ENCODE measurements at places on chromosomes 3 and 15. TPM values are rescaled to one million over a fixed set of nuclear protein-coding genes. Genes with fewer than 3 reads are reported as not detected.

Gene MUSTN1
- total RNA-seq = 2.8 TPM

Gene CSPG4
- total RNA-seq = not detected

Gene TTLL13
- total RNA-seq = 1.3 TPM

Gene GLCE
- 5.0 TPM for total RNA-seq

Gene SLC22A13
- total RNA-seq = 1.5 TPM

Gene GRK7
- total RNA-seq = not detected

Gene TFRC
- total RNA-seq = 800 TPM

Gene SCAANT1
- 2.4 TPM for total RNA-seq

Gene SST
- not detected for total RNA-seq

Gene TF
- total RNA-seq = 1.9 TPM

Gene TAGLN3
- 0.56 TPM for total RNA-seq

Gene FBLN2
- total RNA-seq = 0.19 TPM

Gene PPARG
- 1.5 TPM for total RNA-seq

Gene SEC62
- total RNA-seq = 64.1 TPM

Gene DUOX1
- 0.42 TPM for total RNA-seq

Gene C3orf85
- not detected for total RNA-seq

Gene NAALADL2
- not detected for total RNA-seq

Gene ALDH1L1
- 0.24 TPM for total RNA-seq

Gene C2CD4B
- total RNA-seq = 0.76 TPM

Gene POU1F1
- not detected for total RNA-seq

Gene CD86
- 4.4 TPM for total RNA-seq

Gene BNIP2
- total RNA-seq = 59.2 TPM

Gene SYNPR
- total RNA-seq = not detected

Gene GP5
- 1.4 TPM for total RNA-seq

Gene ATP13A4
- 2.7 TPM for total RNA-seq

Gene MAPKBP1
- total RNA-seq = 45.5 TPM

Gene NXPE3
- total RNA-seq = 13.9 TPM

Gene LSAMP
- not detected for total RNA-seq

Gene EPB42
- total RNA-seq = not detected

Gene DPH3
- 10.0 TPM for total RNA-seq

Gene CSTA
- not detected for total RNA-seq

Gene SLC12A1
- not detected for total RNA-seq

Gene MYO5C
- total RNA-seq = 3.0 TPM

Gene TJP1
- total RNA-seq = not detected
